ENCODE measurements at places on chromosomes 5 and 9.

GRCh38 chr9:95762322-95762721 lies 113.2 kb upstream of the ERCC6L2 start:
- no peak for DNase-seq

DNA sequence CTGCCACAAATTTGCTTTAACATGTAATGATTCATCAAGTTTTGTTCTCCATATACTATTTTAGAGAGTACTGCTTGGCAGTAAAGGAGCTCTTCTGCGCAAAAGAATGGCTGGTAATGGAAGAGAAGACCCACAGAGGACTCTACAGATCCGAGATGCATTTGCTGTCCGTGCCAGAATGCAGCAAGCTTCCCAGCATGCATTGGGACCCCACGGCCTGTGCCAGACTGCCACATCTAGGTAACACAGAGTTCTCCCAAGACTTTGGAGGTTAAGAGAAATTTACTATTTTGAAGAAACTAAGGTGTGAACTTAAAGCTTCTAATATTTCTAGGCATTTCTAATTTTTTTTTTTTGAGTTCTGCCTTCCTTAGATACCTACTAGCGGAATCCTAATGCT lies 107.1 kb downstream of the MUSK start:
- no peak for DNase-seq

- no peak for DNase-seq
Measured at GRCh38 chr5:61821561-61821960, 484.4 kb upstream of the KIF2A start.

- no peak for DNase-seq
Measured at GRCh38 chr5:1507961-1508658, 15.7 kb downstream of the LPCAT1 start.

DNA sequence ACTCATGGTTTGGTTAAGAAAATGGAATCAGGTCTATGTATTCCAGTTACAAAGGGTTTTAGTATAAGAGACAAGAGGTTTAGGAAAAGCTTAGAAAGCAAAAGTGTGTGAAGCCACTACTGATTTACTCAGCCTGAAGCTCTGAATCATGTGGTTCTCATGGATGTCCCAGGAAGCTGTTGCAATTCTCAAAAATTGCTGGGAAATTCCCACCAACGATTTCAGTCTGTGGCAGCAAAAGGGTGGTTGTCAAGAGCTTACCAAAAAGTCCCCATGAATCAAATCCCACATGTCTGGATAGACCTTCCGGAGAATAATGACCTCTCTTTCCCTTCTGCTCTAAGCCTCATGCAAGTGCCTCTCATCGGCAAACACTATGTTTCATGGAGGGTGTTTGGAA lies 929.9 kb downstream of the TLE4 start:
- DNase-seq: no peak

GRCh38 chr5:65105301-65105700 lies 336.6 kb downstream of the CWC27 start:
- no peak for DNase-seq

DNA sequence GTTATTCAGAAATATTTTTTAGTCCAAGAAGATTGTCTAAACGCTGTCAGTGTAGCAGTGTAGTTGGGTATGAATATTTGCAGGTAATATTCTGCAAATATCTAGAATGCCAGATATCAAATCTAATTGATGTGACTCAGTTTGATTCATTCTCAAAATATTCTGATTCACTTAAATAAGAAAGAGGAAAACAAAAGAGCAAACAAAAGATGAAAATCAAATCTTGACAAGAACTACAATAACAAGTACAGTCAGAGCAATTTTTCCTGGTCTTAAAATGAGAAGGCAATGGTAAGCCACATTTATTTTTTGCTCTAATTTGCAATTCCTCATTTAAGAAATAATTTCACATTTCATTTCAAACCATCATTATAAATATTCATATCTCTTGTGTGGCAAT lies 36.0 kb downstream of the MRPS30 start:
- DNase-seq: no peak

DNA sequence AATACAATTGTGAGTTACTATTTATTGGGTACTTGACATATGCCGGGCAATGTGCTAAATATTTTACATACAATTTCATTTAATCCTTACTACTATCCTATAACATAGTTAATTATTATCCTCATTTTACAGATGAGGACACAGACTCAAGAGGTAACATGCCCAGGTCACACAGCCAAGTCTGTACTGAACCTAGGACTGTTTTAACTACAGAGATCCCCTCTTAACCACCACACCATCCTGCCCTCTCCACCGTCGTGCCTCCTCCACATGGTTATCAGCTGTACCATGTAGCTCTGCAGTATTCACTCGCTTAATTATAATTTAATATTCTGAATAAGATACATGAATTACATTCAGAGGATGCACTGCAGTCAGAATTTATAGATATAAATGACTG lies 5.3 kb downstream of the RAB14 start:
- no peak for DNase-seq

Measured in activated T-helper 1 cell treated with anti-CD3 and anti-CD28 coated beads, Interleukin-2, amount 50 U/mL, for 16 hours (primary cell).